ENCODE measurements at places on chromosomes 6 and 20. TPM values are rescaled to one million over a fixed set of nuclear protein-coding genes. Genes with fewer than 3 reads are reported as not detected.

CALHM5 gene
- total RNA-seq, result 9.3 TPM

TRIM38 gene
- 12.3 TPM for total RNA-seq

SNAI1 gene
- 3.7 TPM for total RNA-seq

HTR1B gene
- 65.6 TPM for total RNA-seq

SALL4 gene
- total RNA-seq, result 0.14 TPM

LY6G6F gene
- not detected for total RNA-seq

DEFB124 gene
- total RNA-seq, result not detected

BEND6 gene
- 1.1 TPM for total RNA-seq

MCHR2 gene
- not detected for total RNA-seq

AVP gene
- total RNA-seq, result not detected

Data from thoracic aorta endothelial cell (primary cell).